ENCODE measurements at places on chromosomes 11 and 22.

- DNase-seq: no peak
Measured at GRCh38 chr22:31611061-31611760, 50.8 kb downstream of the PISD start.

GRCh38 chr11:125165111-125165842 is 726 bp downstream of the PKNOX2 start:
- no peak for DNase-seq

DNA sequence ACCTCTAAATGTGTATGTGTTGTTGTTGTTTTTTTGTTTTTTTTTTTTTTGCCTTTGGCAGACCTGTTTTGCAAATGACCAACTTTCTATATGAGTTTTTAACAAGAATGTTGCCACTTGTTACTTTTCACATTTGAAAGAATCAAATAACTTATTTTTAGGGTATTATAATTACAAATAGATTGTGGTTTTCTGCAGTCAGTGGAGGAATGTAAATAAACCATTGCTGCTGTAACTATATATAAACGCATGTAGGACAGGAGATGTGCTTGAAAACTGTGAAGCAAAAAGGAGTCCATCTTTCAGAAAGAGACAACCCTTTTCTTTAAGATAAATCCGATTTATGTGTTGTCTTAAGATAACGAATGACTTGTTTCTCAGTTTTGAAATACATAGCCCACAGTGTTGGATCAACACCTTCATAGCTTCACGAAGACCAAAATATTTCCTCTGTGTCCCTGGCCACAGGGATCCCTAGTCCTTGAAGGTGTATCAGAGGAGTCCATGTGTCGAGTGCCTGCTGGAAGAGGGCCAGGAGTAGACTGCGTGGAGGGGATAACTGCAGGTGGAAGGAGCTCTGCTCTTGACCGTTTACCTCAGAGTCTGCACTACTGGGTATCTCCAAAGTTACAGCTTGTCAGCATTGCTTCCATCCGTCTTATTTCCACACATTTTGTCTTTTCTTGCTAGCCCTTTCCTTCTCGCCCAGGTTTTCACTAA is 24.7 kb downstream of the TNRC6B start:
- no peak for DNase-seq

DNA sequence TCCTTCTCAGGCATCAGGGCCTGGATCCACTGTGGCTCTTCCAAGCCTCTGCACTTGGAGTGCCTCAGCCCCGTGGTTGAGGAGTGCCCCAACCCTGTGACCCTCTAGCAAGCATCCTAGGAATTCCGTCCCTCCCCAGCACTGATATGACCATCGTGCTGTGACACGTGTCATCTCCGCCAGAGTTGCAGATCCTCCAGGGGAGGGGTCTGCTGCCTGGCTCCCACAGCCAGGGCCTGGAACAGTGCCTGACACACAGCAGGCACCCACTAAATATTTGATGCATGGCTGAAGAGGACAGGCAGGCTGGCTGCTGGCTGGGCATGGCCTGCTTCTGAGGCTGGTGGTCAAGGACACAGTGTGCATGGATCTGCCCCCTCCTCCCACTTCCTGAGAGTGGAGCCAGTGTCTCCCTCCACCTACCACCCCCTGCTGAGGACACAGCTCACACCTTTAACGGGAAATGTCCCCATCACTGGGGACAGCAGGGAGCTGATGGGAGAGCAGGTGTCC is 1.7 kb upstream of the CD81 start:
- DNase-seq: no peak

DNA sequence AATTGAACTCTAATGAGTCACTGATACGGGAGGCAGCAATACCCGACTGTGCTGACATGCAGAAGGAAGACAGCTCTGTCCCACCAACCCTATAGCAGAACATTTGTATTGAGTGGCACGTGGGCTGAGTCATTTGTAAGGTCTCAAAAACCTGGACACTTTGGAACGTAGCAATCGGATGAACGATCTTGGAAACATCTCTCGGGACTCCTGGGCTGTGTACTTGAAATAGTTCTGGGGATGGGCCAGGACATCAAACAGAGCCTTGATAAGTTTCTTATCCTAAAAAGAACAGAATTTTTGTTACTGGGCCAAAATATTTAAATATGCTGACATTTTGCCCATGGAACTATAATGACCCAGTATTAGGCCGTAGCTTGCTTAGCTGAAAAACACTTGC is 17.1 kb upstream of the NRIP3 start:
- no peak for DNase-seq

- no peak for DNase-seq
Measured at GRCh38 chr11:84590106-84590505, 1037.0 kb downstream of the DLG2 start.

GRCh38 chr22:33477120-33478111 is 419.2 kb upstream of the SYN3 start:
- no peak for DNase-seq

DNA sequence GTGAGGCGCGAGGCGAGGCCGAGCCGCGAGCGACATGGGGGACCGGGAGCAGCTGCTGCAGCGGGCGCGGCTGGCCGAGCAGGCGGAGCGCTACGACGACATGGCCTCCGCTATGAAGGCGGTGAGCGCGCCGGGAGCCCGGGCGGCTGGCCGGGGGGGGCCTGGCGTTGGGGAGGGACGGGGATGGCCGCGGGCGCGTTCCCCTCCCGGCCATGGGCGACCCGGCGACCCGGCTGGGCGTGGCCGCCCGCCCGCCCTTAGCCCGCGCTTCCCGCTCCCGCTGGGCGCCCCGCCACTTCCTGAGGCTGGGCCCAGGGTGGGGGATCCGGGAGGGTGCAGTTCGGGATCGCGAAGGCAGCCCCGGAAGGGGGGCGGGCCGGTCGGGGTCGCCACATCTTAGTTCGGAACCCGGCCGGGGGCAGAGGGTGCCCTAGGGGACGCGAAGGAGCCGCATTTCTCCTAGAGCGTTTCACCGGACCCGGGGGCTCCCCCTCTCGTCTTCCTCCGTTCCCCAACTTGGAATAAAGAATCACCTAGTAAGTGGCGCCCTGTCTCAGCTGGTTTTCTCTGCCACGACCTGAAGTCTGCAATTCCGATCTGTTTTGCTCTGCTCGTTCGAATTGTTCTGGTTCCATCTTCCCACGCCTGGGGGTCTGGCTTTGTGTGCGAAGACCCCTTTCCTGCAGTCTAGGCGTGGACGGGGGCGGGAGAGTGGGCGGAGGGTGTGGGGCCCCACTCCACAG is 536 bp downstream of the YWHAH start:
- peak; percentile 32 for DNase-seq

GRCh38 chr11:96107143-96107824 is 183.4 kb upstream of the MTMR2 start:
- no peak for DNase-seq
